ENCODE measurements at places on chromosomes 12 and 14. TPM values are rescaled to one million over a fixed set of nuclear protein-coding genes. Genes with fewer than 3 reads are reported as not detected.

- DNase-seq, result no peak
Observed at GRCh38 chr12:50314636-50315312, 31.5 kb upstream of the LIMA1 start.

DNA sequence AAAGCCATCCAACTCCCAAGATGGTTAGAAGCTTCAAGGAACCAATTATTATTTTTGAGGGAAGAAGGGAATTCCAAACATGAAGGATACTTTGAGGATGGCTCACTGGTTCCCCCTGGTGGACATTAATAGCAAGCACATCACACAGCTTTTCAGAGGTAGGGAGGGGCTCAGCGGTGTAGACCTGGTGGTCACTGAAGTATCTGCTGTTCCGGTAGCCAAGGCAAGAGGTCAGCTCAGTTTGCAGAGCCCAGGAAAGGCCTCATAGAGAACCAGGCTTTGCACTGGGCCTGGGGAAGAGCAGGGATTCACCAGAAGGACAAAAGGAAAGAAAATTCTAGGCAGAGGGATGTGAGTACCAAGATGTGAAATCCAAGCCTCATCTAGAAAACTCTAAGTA, 118.7 kb downstream of the KSR2 start:
- DNase-seq, result no peak

DNA sequence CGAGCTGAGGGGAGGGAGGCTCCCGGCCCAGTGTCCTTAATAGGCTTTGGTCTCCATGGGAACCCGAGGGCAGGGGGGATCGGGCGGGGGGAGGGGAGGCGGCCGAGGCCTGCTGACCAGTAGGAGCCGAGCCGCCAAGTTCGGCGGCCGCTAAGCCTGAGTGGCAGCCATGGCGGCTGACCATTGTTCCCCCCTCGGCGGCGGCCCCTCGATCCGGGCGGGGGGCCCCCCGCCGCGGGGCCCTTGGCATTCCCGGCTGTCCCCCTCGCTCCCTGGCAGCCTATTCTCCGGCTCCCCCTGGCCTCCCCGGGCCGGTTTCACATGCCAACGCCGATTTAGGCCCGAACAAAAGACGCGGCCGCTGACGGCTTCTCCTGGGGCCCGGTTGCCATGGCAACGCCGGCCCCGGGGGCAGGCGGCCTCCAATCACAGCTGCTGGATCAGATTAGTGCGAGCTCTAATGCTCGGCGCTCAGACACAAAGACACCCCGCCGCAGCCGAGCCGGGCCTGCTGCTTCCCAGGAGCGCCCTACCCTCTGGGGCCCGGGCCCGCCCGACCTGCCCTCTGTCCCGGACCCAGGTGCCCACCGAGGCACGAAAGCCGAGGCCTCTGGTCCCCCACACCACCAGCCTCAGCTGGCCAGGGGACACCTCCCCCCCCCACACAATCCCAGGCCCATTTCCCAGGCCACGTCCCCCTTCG, 7.3 kb downstream of the MSI1 start:
- no peak for DNase-seq

RFX4 gene
- total RNA-seq, result not detected

DNA sequence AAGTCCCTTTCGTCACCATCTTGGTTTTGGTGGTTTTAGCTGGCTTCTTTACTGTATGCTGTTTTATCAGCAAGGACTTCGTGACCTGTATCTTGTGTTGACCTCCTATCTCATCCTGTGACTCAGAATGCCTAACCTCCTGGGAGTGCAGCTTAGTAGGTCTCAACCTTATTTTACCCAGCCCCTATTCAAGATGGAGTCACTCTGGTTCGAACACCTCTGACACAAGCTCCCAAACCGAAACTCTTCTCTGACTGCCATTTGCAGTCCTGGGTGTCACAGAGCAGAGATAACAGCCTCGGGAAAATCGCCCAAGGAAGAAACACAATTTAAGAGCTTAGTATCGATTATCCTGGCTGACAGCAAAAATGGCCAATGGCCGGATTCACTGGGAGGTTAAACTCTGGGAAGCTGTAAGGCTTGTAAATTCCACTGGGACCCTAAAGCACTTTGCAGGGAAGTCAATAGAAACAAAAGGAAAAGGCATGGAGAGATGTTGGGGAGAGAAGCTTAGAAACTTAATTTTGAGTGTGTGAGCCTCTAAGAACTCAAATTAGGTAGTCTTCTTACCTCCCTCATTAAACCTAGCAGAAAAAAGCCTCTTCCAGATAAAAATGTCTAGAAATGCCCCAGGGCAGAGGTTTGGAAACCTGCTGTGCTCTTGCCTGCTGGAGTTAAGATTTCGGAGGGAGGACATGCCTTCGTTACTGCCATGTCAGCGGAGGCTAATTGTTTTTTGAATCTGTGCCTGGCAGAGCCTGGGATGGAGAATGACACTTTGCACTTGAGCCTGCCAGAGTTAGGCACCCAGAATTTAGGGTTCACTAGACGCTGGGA, 56.5 kb upstream of the RPH3A start:
- DNase-seq, result no peak

- no peak for DNase-seq
Observed at GRCh38 chr14:70753518-70753953, 55.8 kb downstream of the MAP3K9 start.

PTPRR gene
- total RNA-seq, result 0.74 TPM

BCDIN3D gene
- total RNA-seq, result 3.1 TPM

Measured in pulmonary artery endothelial cell (primary cell).